ENCODE measurements at places on chromosomes 4 and X.

DNA sequence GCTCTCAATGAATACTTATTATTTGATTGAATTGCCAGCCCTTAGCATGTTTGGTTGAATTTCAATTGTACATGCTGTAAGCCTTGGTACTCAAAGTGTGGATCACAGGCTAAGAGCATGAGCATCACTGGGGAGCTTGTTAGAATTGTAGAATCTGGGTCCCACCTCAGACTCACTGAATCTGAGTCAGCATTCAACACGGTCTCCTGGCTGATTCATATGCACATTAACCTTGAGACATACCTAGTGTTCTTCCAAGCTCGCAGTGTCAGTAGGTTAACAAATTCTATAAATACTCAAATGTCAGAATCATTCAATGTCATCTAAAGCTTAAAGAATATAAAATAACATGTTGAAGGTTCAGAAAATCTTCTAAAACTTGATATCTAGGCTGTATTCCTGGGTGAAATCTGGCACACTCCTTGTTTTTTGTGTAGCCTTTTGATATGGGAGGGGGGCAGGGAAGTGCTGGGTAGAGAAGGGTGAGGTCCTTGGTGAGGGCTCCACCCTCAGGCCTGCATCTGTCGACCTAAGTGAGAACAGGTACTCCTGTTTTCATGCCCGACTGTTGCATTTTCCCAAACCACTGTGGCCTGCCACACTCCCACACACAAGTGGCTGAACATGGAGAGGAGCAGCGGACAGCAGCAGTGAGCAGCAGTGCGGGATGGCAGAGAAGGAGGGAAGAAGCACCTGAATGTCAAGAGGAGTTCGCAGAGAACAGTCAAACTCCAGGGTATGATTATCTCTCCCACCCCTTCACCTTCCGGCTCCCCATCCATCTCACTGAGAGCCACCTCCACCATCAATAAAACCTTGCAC, 529.6 kb upstream of the IGFBP7 start:
- DNase-seq = no peak

- DNase-seq = no peak
Measured at GRCh38 chr4:16741287-16741686, 157.2 kb downstream of the LDB2 start.

- DNase-seq = no peak
Measured at GRCh38 chr4:158065603-158066002, 107.2 kb downstream of the GASK1B start.

DNA sequence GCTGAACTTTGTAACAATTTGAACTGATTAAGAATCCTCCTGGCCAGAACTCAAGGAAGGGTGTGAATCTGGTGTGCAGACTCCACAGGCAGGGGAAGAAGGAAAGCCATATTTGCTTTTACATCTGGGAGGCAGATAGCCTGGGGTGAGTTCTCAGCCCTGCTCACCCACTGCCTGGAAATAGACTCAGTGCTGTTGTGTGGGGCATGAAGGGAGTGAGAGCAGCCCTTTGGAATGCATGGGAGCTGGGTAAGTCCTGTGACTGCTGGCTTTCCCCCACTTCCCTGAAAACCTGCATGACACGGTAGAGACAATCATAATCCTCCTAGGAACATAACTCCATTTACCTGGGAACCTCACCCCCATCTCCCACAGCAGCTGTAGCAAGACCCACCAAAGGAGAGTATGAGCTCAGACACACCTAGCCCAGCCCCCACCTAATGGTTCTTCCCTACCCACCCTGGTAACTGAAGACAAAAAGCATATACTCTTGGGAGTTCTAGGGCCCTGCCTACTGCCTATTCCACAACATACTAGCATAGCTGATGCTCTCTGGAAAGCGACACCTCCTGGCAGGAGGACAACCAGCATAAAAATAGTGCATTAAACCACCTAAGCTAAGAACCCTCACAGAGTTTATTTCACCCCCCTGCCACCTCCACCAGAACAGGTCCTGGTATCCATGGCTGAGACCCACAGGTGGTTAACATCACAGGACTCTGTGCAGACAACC, 59.3 kb upstream of the UBQLN2 start:
- DNase-seq = no peak

DNA sequence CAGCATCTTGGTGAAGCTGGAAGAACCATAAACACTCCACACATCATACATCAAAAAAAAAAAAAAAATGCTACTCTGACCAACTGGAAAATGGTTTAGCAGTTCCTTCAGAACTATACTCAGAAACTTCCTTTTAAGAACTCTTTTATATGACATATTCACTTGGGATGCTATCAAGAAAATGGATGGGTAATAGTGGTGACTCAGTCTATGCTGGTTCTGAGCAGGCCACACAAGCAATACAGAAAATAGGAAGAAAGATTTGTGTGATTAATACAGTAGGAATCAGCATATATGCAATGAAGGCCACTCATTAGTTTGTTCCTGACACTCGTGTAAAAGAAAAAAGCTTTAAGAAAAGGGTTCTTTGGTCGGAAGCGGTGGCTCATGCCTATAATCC, 123.5 kb upstream of the FAT4 start:
- no peak for DNase-seq

DNA sequence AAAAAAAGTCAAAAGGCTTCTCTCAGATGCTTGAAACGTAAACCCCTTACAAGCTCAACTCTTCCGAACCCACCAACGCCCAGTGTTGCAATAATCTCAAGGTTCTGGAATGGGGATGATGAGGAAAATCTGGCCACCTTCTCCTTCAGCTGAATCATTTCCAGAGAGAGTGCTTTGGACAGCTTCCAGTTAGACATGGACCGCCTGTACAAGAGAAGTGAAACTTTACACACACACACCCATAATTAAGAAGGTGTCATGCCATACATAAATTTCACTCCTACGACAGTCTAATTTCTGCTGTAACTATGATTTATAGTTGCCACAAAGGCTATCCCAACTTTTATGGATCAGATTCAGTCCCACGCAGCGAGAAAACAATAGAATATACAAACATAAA, 72.3 kb downstream of the PRKG2 start:
- no peak for DNase-seq

DNA sequence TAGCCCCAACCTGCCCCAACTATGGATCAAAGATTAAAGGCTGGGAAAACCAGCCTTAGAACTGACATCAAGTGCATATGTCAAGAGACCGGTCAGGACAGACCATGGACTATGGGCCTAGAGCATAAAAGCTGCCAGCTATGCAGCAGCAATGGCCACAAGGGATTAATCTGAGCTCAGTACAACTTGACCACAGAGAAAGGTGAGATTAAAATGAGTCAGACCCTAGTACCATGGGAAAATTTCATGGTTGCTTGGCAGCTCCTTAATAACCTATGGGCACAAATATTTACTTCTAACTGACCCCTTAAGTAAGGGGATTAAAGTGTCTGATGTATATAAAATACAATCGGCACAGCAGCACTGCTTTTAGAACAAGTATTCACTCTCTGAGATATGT, 54.4 kb downstream of the CBR4 start:
- DNase-seq = no peak

DNA sequence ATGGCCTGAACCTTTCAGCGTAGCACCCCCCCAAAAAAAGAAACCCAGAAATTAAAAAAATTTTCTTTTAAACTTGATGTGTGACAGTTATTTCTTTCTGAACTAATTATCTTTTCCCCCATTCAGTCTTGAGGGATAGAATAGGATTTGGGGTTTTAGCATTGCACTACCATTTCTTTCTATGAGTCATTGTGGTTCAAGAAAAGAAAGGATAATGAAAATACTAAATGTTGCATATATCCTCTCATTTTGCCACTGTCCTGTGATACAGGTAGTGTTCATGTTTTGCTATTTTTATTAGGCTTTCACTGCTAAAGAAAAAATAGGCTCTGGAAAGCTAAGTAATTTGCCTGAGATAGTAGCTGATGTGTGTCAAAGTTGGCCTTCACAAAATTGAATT, 39.4 kb upstream of the DCK start:
- no peak for DNase-seq

DNA sequence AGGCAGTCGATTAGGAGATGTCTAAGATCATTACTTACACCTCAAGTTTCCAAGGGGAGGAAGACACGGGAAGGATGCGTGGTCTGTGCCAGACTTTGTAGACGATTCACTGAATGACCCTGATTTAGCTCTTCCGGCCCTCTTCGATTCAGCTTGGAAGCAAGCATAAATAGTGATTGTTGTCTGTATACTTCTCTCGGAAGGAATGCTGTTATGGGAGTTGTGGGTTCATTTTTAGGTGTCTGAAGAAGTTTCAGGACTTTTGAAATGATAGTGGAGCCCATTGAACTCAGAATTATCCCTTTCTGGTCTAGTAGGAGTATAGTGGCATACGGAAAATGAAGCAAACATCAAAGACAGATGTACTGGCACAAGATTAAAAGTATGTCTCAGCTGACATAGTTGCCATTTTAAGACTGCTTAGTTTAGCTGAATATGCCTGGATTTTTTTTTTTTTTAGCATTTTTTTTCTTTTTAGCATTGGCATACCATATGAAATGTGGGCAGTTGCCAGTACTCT, 1.0 kb upstream of the ANKRD17 start:
- DNase-seq = peak; percentile 46

- no peak for DNase-seq
Measured at GRCh38 chrX:73647632-73648322, 84.8 kb downstream of the CHIC1 start.

DNA sequence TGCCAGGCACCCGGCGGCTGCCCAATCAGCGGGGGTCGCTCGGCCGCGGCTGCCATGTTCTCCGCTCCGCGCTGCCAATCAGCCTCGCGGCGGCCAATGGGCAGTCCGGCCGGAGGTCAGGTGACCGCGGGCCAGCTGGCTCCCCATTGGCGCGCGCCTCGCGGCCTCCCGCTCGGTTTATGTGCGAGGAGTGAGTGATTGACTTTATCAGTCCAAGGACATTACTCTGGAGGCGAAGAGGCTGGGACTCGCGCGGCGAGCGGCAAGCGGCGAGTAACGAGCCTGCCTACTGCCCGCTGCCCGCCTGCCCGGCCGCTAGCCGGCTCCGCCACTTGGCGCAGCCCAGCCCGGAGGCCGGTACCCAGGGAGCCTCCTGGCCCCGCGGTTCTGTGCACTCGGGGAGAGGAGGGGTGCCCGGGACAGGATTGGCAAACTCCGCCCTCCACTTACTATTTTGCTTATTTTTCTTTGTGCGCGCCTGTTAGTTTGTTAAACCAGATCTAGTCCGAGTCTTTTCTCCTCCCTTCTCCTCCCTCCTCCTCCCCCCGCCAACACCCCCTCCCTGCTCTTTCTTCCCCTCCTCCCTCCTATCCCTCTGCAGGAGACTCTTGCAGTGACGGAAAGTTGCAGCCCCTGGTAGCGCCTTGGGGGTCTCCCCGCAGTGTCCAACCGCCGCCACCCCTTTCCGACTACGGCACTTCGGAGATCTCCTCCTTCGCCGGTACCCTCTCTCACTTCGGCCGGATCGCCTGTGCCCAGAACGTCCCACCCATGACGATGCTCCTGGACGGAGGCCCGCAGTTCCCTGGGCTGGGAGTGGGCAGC, at the start of gene ZIC3:
TSS of gene ZIC3 (plus strand) at position 207 of the 825 bp plus-strand sequence. CDS start at position 772, 565 bp downstream.
- DNase-seq = no peak

GRCh38 chrX:69298466-69299140, 133.3 kb upstream of the PJA1 start:
- no peak for DNase-seq

DNA sequence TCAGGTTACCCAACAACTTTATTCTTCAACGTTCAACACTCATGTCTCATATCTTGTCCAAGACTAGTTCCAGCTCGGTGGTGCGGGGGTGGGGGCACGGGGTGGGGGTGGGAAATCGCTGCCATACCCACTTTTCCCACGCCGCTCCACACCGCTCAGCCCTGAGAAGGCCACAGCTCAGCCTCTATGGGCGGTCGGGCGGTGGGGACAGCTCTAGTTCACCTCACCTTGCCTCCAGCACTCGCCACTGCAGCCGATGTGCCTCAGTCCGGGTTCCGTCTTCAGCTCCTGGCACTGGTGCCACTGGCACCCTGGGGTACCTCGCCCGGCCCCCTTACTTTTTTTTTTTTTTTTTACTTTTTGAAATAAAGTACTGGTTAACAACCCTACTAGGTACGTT, 522.2 kb downstream of the PCDH19 start:
- no peak for DNase-seq

DNA sequence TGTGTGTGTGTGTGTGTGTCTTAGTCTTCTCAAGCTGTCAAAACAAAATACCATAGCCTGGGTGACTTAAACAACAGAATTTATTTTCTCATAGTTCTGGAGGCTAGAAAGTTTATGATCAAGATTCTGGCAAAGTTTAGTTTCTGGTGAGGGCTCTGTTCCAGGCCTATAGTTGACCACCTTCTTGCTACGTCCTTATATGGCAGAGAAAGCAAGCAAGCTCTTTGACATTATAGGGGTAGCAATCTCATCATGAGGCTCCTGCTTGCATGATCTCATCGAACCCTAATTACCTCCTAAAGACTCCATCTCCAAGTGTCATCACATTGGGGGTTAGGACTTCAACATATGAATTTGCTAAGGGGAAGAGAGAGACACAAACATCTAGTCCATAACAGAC, 6.9 kb upstream of the AFP start:
- DNase-seq = no peak

- no peak for DNase-seq
Measured at GRCh38 chr4:154320521-154320920, 171.1 kb downstream of the DCHS2 start.

DNA sequence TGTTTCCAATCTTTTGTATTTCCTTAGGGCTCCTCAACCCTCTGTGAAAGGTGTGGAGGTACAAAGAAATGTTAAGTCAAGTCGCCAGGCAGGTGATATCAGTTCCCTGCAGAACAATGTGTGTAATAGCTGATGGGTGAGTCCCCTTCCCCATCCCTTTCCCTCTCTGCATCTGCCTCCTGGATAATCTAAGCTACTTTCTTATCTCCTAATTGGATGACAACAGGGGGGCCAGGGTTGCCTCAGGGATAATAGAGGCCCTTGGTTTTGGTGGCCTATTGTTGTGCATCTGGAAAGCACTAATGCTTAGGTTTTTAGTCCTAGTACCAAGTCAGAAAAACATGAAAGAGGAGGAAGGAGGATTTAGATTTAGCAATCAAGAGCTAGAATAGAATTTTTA, 29.1 kb downstream of the MAGED1 start:
- DNase-seq = no peak

DNA sequence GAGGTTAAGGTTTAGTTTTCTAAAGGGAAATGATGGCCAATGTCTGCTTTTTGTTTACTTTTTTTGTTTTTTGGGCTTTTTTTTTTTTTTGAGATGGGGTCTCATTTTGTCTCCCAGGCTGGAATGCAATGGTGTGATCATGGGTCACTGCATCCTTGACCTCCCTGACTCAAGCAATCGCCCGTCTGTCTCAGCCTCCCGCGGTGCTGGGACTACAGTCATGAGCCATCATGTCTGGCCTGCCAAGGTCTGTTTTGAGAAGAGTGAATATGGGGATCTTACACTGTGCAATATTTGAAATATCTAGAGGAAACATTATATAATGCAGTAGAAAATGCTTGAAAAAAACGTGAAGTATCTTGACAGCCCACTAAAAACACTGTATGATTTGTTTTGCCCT, 162.5 kb downstream of the GASK1B start:
- no peak for DNase-seq

DNA sequence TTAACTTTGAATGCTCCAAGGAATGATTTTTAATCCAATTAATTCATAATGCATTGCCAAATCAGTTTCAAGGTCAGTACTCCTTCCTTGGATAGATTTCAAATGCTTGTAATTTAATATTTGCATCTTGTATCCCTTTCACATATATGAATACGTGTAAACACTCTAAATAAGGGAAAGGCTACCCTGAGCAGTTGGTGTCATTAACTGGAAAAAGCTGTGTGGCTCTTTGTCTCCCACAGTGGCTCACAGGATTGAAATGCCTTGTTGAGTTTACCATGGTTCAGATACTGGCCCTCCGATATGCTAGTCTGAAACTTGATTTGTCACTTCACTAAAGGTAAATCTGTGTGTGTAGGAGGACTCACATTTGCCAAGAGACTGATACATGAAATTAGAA, 16.7 kb upstream of the ACOT9 start:
- no peak for DNase-seq
